ENCODE measurements at places on chromosomes 6 and 20. TPM values are rescaled to one million over a fixed set of nuclear protein-coding genes. Genes with fewer than 3 reads are reported as not detected.

- no peak for DNase-seq
- no peak overlapping the region for H3K27ac ChIP-seq
- no peaks in the 10 kb centered on the region for H3K4me1 ChIP-seq
Measured at GRCh38 chr20:60362531-60362930, 404.3 kb downstream of the CDH26 start.

C6orf52 gene
- 1.6 TPM for polyA plus RNA-seq

DNA sequence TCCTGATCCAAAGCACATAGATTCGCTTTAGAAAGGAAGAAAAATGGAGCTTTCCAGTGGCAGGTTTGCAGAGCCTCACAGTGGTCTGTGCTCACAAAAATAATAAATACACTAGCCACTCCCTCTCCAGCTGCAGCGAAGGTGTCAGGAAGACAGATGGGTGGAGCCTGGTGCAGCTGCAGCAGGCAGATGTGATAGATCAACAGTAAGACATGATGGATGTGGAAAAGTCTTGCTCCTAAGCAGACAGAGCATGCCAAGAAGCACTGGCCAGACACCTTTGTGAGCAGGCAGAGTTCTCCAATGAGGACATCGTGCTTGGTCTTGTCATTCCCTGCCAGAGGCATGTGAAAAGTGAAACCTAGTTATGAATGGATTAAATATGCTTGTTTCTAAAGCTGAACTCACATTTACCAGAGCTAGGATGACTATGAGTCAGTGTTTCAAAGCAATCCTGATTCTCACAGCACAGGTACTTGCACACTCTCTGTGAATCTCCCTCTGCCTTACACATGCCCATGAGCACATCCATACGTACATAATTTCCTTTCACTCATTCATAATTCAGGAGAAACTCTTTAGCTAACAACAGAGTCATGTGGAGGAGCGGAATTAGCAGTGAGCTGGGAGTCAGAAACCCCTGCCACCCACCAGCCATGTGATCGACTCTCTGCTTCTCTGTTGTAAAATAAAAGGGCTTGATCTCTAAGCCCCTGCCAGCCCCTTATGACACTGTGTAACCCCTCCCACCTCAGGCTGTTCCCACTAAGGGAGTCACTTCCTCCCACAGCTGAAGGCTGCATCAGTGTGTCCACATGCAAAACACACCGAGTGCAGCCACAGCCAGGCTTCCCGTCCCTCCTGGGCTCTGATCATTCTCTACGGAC lies 111.2 kb downstream of the SCML4 start:
- no peaks in the 10 kb centered on the region for H3K27me3 ChIP-seq
- no peak for DNase-seq
- H3K4me1 ChIP-seq, result peaks cover 11% of the 10 kb centered on the region
- no peaks in the 10 kb centered on the region for H3K36me3 ChIP-seq
- no peak overlapping the region for H3K27ac ChIP-seq

- peak; percentile 56 for DNase-seq
- H3K4me3 ChIP-seq, result peak overlapping the region; percentile 86
- H3K36me3 ChIP-seq, result peaks cover 5% of the 10 kb centered on the region
Measured at GRCh38 chr20:50930139-50930975, 880 bp downstream of the ADNP start.

GHRH gene
- polyA plus RNA-seq, result not detected

GRCh38 chr6:95686272-95686671 lies 108.9 kb downstream of the MANEA start:
- H3K4me1 ChIP-seq, result no peaks in the 10 kb centered on the region
- H3K27me3 ChIP-seq, result no peaks in the 10 kb centered on the region
- no peak overlapping the region for H3K27ac ChIP-seq
- no peak for DNase-seq

GRCh38 chr6:87287251-87287650 lies 35.1 kb upstream of the SMIM8 start:
- DNase-seq, result no peak
- H3K27ac ChIP-seq, result no peak overlapping the region
- H3K36me3 ChIP-seq, result no peaks in the 10 kb centered on the region
- no peak overlapping the region for H3K4me3 ChIP-seq
- H3K4me1 ChIP-seq, result no peaks in the 10 kb centered on the region

DNA sequence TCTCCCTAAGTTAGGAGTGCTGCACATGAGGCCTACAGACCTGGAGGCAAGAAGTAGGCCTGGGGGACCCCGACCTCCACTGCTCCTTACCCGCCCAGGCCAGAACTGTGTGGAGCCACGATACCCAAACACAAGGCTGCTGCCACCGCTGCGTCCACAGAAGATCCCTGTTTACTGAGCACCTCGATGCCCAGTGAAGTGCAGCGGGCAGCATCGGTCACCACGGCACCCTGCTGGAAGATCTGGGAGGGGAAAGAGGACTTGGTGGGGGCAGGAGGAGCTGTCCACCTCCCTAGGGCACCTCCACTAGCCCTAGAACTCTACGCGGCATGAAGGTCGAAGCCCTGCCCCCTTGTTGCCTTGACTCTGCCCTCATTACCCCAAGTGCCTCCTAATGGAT lies 9.9 kb downstream of the GGT7 start:
- no peak for DNase-seq
- peaks cover 8% of the 10 kb centered on the region for H3K4me1 ChIP-seq
- H3K27me3 ChIP-seq, result peaks cover 13% of the 10 kb centered on the region
- H3K4me3 ChIP-seq, result no peak overlapping the region

TTK gene
- not detected for polyA plus RNA-seq

DNA sequence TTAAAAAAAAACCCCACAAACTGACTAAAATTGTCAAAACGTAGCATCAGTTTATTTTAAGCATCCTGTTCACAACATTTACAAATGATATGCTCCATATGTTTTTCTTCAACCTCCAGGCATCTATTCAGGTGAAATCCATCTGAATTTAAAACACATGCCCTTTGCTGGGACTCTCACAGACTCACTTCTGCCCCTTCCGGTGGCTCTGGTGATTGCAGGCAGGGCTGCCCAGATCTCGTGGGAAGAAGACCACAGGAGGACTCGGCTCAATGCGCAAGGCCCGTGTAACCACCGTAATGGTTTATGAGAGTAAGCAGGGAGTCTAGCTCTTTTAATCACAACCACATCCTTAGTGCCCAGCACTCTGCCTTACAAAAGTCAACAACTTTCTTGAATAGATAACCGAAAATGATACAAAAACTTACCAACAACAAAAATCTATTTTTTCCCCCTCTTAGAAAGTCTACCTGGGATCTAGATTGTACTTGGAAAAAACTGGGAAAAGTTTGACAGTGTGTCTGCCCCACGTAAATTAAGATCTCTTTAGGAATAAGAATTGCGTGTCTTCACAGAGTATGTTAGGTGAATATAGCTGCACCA lies 139.1 kb downstream of the KIF16B start:
- no peaks in the 10 kb centered on the region for H3K4me1 ChIP-seq
- no peak overlapping the region for H3K4me3 ChIP-seq
- peaks cover 5% of the 10 kb centered on the region for H3K36me3 ChIP-seq
- H3K27ac ChIP-seq, result no peak overlapping the region
- no peaks in the 10 kb centered on the region for H3K27me3 ChIP-seq

DNA sequence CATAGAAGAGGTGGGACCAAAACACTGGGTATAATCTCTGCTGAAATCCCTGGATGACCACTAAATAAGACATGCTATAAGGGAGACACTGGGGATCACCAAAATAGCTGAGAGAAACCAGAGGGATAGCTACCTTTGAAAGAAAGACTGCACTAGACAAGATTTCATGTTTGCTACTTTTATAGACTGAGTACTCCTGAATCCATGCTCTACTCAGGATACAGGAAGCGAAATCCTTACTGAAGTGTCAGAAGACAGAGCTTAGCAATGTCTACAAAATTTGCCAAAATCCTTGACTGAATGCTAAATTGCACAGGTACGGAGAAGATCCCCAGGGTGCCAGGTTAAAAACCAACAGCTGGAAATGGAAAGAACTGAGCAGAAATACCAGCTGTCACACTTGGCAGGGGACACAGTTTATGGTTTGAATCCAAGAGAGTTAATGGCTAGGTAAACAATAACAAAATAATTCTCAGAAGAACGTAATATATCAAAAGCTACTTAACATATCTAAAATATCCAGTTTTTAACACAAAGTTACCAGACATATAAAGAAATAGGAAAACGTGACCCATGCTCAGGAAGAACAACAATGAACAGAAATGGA lies 125.4 kb downstream of the MAN1A1 start:
- no peak overlapping the region for H3K4me3 ChIP-seq
- H3K27ac ChIP-seq, result no peak overlapping the region
- H3K4me1 ChIP-seq, result no peaks in the 10 kb centered on the region
- H3K27me3 ChIP-seq, result no peaks in the 10 kb centered on the region

DNMT3B gene
- 0.45 TPM for polyA plus RNA-seq

- no peaks in the 10 kb centered on the region for H3K4me1 ChIP-seq
- H3K27ac ChIP-seq, result no peak overlapping the region
- no peak overlapping the region for H3K4me3 ChIP-seq
- no peaks in the 10 kb centered on the region for H3K27me3 ChIP-seq
- no peak for DNase-seq
- no peaks in the 10 kb centered on the region for H3K36me3 ChIP-seq
Measured at GRCh38 chr6:135703621-135704020, 147.9 kb upstream of the PDE7B start.

GRCh38 chr20:59680148-59680650 lies 75.9 kb downstream of the PHACTR3 start:
- H3K4me1 ChIP-seq, result no peaks in the 10 kb centered on the region
- H3K4me3 ChIP-seq, result no peak overlapping the region
- no peak for DNase-seq
- H3K36me3 ChIP-seq, result no peaks in the 10 kb centered on the region
- peaks cover 2% of the 10 kb centered on the region for H3K27me3 ChIP-seq
- no peak overlapping the region for H3K27ac ChIP-seq

GRCh38 chr6:149140137-149140909 lies 177.2 kb upstream of the TAB2 start:
- peaks cover 3% of the 10 kb centered on the region for H3K27me3 ChIP-seq
- no peak overlapping the region for H3K4me3 ChIP-seq
- DNase-seq, result no peak
- no peaks in the 10 kb centered on the region for H3K36me3 ChIP-seq
- no peaks in the 10 kb centered on the region for H3K4me1 ChIP-seq

TBC1D20 gene
- 13.1 TPM for polyA plus RNA-seq

DNA sequence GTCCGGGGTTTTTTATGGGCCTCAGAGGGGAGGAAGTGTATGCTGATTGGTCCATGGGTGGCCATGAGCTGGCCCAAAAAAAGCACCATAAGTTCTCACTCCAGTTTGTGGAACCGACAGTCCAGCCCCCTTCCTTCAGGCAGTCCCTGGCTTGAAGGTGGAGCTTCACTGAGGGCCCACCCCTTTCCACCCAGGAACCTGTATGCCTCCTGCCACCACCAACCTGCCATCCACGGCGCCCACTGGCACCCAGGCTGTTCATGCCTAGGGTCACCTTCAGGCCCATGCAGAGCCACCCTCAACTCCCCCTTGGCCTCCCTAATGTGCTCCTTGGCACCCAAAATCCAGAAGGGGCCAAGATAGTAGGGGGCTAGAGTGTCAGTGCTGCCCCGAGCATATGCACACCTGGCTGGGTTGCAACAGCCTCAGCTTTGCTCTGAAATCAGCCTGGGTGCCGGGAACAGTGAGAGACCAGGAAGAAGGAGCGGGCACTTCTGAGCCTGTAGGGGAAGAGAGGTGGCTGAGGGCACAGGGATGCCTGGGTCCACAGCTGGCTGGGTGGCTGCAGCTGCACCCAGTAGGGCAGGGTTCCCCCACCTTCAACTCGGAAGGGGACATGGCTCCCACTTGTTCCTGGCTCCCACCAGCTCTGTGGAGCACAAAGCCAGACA lies 292.4 kb downstream of the ARHGAP18 start:
- no peaks in the 10 kb centered on the region for H3K36me3 ChIP-seq
- DNase-seq, result no peak
- no peak overlapping the region for H3K27ac ChIP-seq
- no peaks in the 10 kb centered on the region for H3K27me3 ChIP-seq

GRCh38 chr6:47853766-47854165 lies 71.9 kb downstream of the OPN5 start:
- no peaks in the 10 kb centered on the region for H3K4me1 ChIP-seq
- H3K36me3 ChIP-seq, result no peaks in the 10 kb centered on the region
- no peak overlapping the region for H3K4me3 ChIP-seq
- H3K27ac ChIP-seq, result no peak overlapping the region

DNA sequence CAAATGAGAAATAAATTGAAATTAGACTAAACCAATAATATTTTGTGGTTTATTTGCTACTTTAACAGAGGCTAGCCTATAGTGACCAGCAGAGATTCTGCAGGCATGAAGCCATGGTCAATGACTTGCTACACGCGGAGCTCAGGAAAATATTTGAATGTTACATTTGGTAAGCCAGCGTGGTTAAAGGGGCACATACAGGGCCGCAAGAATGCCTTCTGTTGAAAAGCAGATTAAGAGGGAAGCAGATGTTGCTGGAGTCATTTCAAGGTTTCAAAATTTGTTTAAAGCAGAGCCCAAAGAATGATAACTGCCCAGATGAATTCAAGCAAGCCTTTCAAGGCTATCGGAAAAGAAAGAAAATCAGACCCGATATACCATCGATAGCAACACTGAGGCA lies 294.3 kb upstream of the MAN1A1 start:
- no peaks in the 10 kb centered on the region for H3K27me3 ChIP-seq
- H3K4me1 ChIP-seq, result no peaks in the 10 kb centered on the region
- no peak for DNase-seq
- no peak overlapping the region for H3K4me3 ChIP-seq

- no peak for DNase-seq
- no peaks in the 10 kb centered on the region for H3K36me3 ChIP-seq
- H3K27me3 ChIP-seq, result no peaks in the 10 kb centered on the region
- H3K4me1 ChIP-seq, result no peaks in the 10 kb centered on the region
Measured at GRCh38 chr20:44734938-44735337, 10.7 kb upstream of the KCNK15 start.

BMP6 gene
- 0.22 TPM for polyA plus RNA-seq

GRCh38 chr20:31587545-31588389 lies 17.3 kb upstream of the ID1 start:
- H3K4me1 ChIP-seq, result no peaks in the 10 kb centered on the region
- DNase-seq, result peak; percentile 81
- peak overlapping the region; percentile 39 for H3K4me3 ChIP-seq
- peak overlapping the region; percentile 84 for H3K27ac ChIP-seq
- no peaks in the 10 kb centered on the region for H3K27me3 ChIP-seq
- no peaks in the 10 kb centered on the region for H3K36me3 ChIP-seq

DNA sequence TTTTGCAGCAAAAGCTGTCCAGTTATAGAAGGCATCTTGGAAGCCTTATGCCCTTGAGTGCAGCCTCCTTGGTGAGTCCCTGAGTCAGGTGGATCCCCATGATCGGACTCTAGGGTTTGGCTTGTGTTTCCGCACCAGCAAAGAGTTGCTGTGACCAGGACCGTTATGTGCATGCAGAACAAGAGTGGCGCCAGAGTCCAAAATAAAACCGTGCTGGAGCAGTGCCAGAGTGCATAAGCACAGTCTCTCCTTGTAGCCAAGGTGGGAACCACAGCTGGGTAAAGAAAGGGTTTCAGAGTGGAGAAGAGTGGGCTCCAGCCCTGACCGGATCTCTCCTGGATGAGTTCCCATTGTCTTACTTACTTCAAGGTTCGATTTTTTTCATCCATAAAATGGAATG lies 58.6 kb downstream of the FOXA2 start:
- no peak for DNase-seq
- H3K36me3 ChIP-seq, result no peaks in the 10 kb centered on the region
- no peaks in the 10 kb centered on the region for H3K4me1 ChIP-seq
- no peaks in the 10 kb centered on the region for H3K27me3 ChIP-seq

CRIP3 gene
- 3.4 TPM for polyA plus RNA-seq

PCED1A gene
- 34.3 TPM for polyA plus RNA-seq
